Calu3 (cell line): ENCODE measurements at places on chromosomes 6 and 20. TPM values are rescaled to one million over a fixed set of nuclear protein-coding genes. Genes with fewer than 3 reads are reported as not detected.
A peak's percentile ranks its signal among the peaks of the same experiment; 100 is the strongest.

GRCh38 chr6:124974771-124975377, 12.6 kb downstream of the RNF217 start:
- peaks cover 13% of the 10 kb centered on the region for H3K4me1 ChIP-seq
- H3K27me3 ChIP-seq: no peaks in the 10 kb centered on the region
- no peak overlapping the region for H3K4me3 ChIP-seq
- no peak overlapping the region for H3K27ac ChIP-seq
- no peak for DNase-seq

The CAPN11 gene
- not detected in 2 replicates for total RNA-seq

GRCh38 chr6:92124200-92124651, 1295.1 kb downstream of the EPHA7 start:
- no peak overlapping the region for H3K27ac ChIP-seq
- H3K36me3 ChIP-seq: no peaks in the 10 kb centered on the region
- H3K4me3 ChIP-seq: no peak overlapping the region
- no peaks in the 10 kb centered on the region for H3K4me1 ChIP-seq

- no peak overlapping the region for H3K4me3 ChIP-seq
- DNase-seq: peak; percentile 50
- H3K4me1 ChIP-seq: peaks cover 26% of the 10 kb centered on the region
- H3K27ac ChIP-seq: peak overlapping the region; percentile 40
These were observed 76.8 kb downstream of the UNC5CL start for GRCh38 chr6:40962241-40962640.

DNA sequence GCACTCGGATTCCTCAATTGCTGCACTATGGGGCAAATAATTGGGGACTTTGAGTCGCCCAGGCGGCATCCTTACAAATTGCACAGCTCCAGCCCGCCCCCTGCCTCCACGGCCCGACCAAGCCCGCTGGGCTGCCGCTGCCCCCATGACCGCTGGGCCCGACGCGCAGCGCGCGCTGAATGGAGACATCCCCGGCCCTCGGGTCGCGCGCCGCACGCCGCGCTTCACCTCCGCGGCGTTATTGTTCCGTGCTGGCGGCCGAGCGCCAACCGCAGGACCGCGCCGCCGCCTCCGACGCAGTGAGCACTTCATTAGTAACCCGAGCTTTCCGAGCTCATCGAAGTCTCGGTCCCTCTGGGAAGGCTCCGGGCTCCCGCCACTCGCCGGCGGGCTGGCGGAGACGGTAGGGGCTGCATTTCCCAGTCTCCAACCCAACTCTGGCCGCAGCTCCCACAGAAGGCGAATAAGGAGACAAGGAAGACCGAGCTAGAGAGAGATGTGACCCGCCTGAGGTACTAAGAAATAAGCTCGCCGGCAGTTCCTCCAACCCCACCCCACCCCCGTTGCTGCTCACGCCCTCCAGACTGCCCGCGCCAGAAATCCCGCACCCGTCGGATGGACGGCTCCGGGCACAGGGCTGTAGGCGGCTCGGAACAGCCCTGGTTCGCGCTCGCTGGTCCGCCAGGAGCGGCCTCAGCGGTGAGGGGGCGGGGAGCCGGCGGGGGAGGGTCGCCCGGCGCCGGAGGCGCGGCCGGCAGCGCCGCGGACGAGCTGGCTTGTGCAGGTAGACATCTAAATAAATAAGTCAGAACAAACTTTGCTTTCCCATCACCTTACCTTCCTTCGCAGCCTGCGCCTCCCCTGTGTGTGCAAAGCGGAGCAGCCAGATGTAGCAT, 703 bp downstream of the EPHA7 start:
- peaks cover 21% of the 10 kb centered on the region for H3K36me3 ChIP-seq
- peak; percentile 14 for DNase-seq
- no peak overlapping the region for H3K27ac ChIP-seq
- peaks cover 58% of the 10 kb centered on the region for H3K27me3 ChIP-seq

The PRDM1 gene
- 0.40 and 1.1 TPM in 2 replicates for total RNA-seq

- H3K4me1 ChIP-seq: no peaks in the 10 kb centered on the region
- no peaks in the 10 kb centered on the region for H3K27me3 ChIP-seq
- H3K27ac ChIP-seq: no peak overlapping the region
- H3K36me3 ChIP-seq: no peaks in the 10 kb centered on the region
- H3K4me3 ChIP-seq: no peak overlapping the region
- no peak for DNase-seq
These were observed 439.4 kb upstream of the ARID1B start for GRCh38 chr6:156337801-156338200.

GRCh38 chr6:91376686-91377085, 789.8 kb upstream of the MAP3K7 start:
- no peaks in the 10 kb centered on the region for H3K36me3 ChIP-seq
- peaks cover 21% of the 10 kb centered on the region for H3K4me1 ChIP-seq
- peak; percentile 73 for DNase-seq
- no peaks in the 10 kb centered on the region for H3K27me3 ChIP-seq

GRCh38 chr6:17938901-17939300, 48.5 kb downstream of the KIF13A start:
- H3K27me3 ChIP-seq: no peaks in the 10 kb centered on the region
- no peak overlapping the region for H3K4me3 ChIP-seq
- no peaks in the 10 kb centered on the region for H3K4me1 ChIP-seq
- no peak overlapping the region for H3K27ac ChIP-seq

The KCNK16 gene
- not detected in 2 replicates for total RNA-seq

The RAET1L gene
- 1.3 and 2.3 TPM in 2 replicates for total RNA-seq
